Aortic smooth muscle cell (primary cell): ENCODE measurements at places on chromosomes 7 and 10. TPM values are rescaled to one million over a fixed set of nuclear protein-coding genes. Genes with fewer than 3 reads are reported as not detected.

NKX1-2 gene
- total RNA-seq = not detected in 2 replicates

LEP gene
- not detected in 2 replicates for total RNA-seq

RAB19 gene
- total RNA-seq = not detected in 2 replicates

PRKCQ gene
- total RNA-seq = not detected in 2 replicates

LOXL4 gene
- total RNA-seq = 74.9 and 82.6 TPM in 2 replicates

TMEM168 gene
- 21.9 and 27.9 TPM in 2 replicates for total RNA-seq

VIPR2 gene
- total RNA-seq = 0.06 and 0.13 TPM in 2 replicates

SFTPA1 gene
- not detected in 2 replicates for total RNA-seq

TMEM26 gene
- total RNA-seq = 4.8 and 12.2 TPM in 2 replicates

MYL10 gene
- not detected in 2 replicates for total RNA-seq

IGFBP3 gene
- total RNA-seq = 970 and 2,831 TPM in 2 replicates

CNNM1 gene
- under 0.01 TPM in 1 of 2 replicates, not detected in the other for total RNA-seq

PGAM2 gene
- 0.26 and 1.2 TPM in 2 replicates for total RNA-seq

HOXA11 gene
- total RNA-seq = not detected in 2 replicates

GPR26 gene
- not detected in 2 replicates for total RNA-seq

ELOVL3 gene
- 0.26 TPM in 1 of 2 replicates, not detected in the other for total RNA-seq

LANCL2 gene
- 17.0 and 18.8 TPM in 2 replicates for total RNA-seq

VPS26A gene
- 27.3 and 35.2 TPM in 2 replicates for total RNA-seq

ZP3 gene
- total RNA-seq = 0.92 and 0.99 TPM in 2 replicates

FAM3C gene
- total RNA-seq = 101 and 107 TPM in 2 replicates

ASB10 gene
- not detected in 2 replicates for total RNA-seq

VAX1 gene
- total RNA-seq = not detected in 2 replicates

PNLIPRP3 gene
- not detected in 2 replicates for total RNA-seq

VWC2 gene
- total RNA-seq = not detected in 2 replicates

ZNF789 gene
- total RNA-seq = 5.3 and 7.2 TPM in 2 replicates

FXYD4 gene
- total RNA-seq = not detected in 2 replicates

GIMAP5 gene
- 0.12 and 0.26 TPM in 2 replicates for total RNA-seq

COMTD1 gene
- total RNA-seq = 6.5 and 8.9 TPM in 2 replicates

JCAD gene
- total RNA-seq = 17.1 and 17.3 TPM in 2 replicates

NCOA4 gene
- 196 and 203 TPM in 2 replicates for total RNA-seq

LUC7L2 gene
- 39.5 and 50.3 TPM in 2 replicates for total RNA-seq

CTAGE15 gene
- total RNA-seq = 0.06 and 0.13 TPM in 2 replicates

SPDYE2B gene
- not detected in 2 replicates for total RNA-seq

WEE2 gene
- total RNA-seq = not detected in 2 replicates

BAMBI gene
- 6.1 and 7.3 TPM in 2 replicates for total RNA-seq
